ENCODE measurements at places on chromosomes 7 and 10.

DNA sequence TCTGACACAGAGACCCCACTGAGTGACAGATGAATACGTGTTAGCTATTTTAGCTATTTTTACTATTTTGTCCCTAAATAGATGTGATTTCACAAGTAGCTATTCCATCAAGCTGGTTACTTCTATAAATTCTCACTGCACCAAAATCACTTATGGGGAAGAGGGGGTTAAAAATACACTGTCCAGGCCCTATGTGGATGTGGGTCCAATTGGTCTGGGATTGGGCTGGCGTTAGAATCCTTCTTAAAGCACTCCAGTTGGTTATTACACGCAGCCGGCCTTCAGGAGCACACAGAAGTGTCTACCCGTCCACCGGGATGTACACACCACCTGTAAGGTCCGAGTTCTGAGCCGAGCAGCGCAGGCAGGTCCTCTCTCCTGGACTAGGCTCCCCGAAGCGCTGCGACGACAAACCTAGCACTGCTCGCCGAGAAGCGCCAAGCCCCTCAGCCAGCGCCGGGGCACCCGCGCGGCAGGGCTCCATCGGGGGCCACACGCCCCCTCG lies 222.3 kb upstream of the MKLN1 start:
- DNase-seq: no peak

- DNase-seq: no peak
Observed at GRCh38 chr10:75127471-75127870, 16.0 kb downstream of the SAMD8 start.

DNA sequence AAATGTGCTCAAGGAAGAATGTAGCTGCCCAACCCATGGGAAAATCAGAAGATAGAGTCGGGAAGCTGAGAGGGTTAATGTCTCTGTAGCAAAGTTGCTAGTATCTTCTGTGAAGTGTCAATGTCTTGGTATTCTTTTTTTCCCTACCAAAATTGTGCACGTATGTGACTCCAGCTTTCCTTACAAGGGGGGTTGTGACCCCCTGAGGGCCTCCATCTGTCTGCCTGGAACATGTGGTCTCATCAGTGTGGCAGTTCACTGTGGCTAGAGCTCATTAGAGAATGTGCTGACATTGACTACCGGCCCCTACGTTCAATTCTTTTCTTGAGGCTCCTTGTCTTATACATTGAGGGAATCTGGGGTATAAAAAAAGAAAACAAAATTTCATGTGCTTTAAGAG lies 725.2 kb upstream of the CELF2 start:
- DNase-seq: no peak

DNA sequence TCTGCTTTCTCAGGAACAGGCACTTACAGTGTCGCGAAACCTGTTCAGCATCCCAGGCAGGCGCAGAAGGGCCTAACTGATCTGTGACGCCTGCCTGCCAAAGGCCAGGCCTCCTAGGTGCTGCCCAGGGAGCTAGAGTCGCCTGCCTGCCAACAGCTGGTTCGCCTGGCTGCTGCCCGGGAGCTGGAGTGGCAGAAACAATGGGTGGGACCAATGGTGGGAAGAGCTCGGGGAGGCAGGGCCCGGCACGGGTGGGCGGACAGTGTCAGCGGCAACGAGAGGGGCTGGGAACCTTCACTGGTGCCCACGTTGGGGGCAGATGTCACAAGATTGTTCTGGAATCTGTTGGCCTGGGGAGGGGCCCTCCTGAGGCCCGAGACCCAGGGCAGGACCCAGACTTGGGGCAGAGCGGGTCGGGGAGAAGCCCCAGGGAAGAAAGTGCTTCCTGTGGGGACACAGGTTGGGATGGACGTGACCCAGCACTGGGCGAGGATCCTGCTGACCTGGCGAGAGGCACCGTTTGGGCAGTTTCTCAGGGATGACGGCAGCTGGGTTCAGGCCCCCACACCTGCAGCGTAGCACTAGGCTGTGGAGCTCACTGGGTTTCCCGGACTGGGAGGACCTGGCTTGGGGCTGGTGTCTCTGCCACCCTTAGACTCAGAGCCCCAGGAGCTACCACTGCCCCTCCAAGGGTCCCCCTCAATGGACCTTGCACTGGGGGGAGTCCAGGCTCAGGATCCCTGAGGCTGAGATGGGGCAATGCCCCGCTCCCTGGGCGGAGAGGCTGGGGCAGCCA lies 181.8 kb downstream of the ELFN1 start:
- no peak for DNase-seq

DNA sequence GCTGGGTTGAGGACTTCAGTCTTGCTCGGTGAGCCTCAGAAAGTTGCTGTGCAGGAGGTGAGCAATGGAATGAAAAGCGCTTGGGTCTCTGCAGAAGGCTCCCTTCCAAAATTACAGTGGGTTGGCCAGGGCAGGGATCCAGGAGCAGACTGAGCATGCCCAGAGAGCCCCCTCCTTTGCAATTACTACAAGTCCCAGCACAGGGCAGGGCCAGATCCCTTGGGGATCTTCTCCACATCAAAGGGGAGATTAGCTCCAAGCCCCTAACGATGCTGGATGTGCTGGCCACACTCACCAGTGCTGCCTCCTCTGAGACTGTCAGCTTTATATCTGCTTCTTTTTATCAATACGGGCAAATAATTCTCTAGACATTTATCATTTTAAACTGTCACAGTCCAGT lies 337.5 kb downstream of the RPS24 start:
- DNase-seq: no peak

DNA sequence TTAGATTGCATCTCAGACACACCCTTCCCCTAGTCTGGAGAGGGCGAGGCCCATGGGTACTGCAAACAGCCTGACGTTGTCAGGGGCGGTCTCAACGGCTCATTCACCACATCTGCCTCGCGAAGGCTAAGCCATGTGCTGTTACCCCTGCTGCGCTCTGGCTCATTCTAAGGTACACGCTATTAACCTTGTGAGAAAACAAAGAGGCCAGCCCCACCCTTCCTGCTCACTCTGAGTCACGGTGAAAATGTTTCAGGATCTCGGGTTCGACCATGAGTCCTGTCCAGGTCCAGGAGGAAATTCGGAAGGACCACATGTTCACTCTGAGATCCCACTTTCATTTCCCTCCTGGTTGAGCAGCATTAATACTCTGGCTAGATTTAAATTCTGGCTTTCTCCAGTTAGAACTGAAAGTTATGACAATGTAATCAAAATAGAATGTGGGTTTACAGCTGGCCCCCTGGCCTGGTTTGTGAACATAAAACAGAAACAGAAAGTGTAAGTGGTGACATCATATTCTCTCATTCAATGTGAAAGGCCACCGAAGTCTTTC lies 55.2 kb downstream of the EGFR start:
- no peak for DNase-seq

DNA sequence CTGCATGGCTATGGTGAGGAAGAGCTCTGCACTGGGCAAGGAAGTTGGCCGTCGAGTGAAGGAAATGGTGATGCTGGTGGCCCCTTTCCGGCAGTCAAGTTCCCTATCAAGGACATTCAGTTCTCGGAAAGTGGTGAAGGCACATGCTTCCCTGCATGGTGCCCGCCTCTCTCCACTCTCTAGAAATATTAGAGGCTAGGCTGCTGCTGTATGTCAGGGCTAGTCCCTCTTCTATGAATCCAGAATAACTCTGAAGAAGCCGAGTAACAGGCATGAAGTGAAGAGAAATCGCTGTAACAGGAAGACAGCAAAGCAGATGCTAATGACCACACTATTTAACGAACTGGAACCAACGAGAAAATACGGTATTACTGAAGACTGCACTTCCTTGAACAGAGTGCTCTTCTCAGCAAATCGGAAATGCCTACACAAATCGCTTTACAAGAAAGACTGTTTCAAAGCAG lies 5.4 kb downstream of the IDI1 start:
- no peak for DNase-seq

DNA sequence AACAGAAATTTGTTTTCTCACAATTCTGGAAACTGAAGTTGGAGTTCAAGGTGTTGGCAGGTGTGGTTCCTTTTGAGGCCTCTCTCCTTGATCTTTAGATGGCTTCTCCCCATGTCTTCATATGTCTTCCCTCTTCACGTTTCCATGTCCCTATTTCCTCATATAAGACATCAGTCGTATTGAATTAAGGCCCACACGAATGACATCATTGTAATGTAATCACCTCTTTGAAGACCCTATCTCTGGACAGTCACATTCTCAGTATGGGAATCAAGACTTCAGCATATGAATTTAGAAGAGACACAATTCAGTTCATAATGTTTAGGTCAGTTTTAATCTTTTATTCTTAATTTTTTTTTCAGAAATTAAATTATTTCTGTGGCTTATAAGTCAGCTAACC lies 19.8 kb downstream of the VTI1A start:
- no peak for DNase-seq

DNA sequence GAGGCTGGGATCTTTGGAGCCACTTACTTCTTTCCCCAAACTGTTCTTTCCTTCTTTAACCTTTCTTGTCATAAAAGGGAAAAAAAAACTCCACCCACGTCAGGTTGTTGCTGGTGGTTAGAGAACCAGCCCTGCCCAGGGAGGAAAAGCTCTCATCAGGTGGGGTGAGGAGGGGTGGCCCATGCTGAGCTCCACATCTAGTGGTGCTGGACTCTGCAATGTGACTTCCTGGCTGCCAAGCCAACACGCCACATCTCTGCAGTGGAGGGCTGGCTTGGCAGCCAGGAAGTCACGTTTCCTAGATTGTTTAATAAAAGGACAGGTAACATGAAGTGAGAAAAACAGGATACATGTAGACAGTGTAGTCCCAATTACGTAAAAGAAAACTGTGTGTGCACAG lies 37.4 kb downstream of the WIPF3 start:
- DNase-seq: no peak

DNA sequence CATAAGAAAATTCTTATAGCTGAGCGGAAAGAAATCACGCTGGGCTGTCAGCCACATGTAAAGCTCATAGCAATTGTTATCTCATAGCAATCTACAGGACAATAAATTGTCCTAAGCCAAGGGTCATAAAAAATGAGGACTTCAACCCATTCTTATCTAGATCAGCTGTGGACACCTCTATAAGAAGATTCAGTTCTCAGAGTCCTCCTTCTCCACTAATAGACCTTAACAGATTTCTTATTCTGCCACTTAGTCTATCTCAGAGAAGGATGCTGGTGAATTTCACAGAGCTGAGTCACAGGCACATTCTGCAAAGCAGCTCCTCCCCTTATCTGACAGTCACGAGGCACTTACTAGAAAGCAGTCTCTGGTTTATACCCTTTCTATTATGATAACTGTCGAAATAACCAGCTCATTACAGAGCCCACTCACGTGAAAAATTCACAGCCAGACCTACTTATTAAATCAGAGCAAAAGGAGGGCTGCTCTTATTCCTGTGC lies 185.3 kb upstream of the PCLO start:
- no peak for DNase-seq

- DNase-seq: no peak
Observed at GRCh38 chr10:48496831-48497779, 107.8 kb downstream of the ARHGAP22 start.

Measured in stimulated activated CD8-positive, alpha-beta memory T cell treated with anti-CD3 and anti-CD28 coated beads, Interleukin-4, amount 100 ng/mL, for 4 hours (primary cell).